NCI-H446 treated with DMSO at 0.1 percent for 48 hours (cell line): ENCODE measurements at places on chromosomes 5 and 9.

DNA sequence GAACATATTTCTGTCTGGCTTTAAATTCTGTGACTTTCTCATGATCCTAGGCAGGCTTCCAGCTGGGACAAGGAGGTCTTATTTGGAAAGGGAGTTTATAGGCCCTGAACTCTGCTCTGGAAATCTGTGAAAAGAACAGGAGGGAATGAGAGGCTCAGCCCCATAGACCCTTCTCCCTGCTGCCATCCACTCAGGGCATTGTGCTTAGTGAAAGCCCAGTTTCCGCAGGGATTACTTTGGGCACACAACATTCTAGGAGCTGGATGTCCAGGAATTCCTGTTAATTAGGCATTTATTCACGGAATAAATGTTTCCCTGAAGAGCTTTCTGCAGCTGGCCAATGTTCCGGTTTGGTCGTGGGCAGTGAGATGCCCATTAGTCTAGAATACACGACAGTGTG, 32.7 kb upstream of the COL15A1 start:
- no peak for DNase-seq

DNA sequence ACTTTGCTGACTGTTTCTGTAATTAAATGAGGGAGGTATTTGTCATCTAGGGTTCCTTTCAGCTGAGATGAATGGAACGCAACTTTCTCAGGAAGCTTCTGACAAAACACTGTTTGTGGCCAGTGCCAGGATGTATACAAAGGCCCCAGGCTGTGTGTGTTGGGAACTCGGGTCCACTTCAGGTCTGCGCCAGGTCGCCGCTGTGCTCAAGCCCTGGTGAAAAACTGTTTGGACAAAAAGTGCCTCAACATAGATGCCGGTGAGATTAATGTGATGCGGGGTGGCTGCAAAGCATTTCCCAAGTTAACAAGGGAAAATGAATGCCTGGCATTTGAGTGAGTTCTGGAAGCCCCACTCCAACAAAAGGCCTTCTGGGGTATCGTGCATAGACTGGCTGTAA, 156.4 kb downstream of the GABBR2 start:
- no peak for DNase-seq

DNA sequence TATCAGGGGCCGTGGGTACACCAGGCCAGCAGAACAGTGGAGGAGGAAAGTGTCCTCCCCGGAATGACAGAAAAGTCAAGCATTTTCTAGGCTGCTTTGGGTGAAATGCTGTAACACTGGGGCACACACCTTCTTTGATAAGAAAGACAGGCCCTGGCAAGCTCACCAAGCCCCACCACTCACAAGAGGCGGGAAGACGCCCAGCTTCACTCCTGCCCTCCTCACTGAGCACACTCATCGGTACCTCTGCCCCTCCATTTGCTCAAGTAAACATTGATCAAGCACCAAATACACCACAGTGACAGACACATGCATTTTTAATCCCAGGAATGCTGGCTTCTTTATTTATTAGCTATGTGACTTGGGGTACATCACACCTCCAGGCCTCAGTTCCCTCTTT, 43.1 kb downstream of the B4GALT1 start:
- no peak for DNase-seq

DNA sequence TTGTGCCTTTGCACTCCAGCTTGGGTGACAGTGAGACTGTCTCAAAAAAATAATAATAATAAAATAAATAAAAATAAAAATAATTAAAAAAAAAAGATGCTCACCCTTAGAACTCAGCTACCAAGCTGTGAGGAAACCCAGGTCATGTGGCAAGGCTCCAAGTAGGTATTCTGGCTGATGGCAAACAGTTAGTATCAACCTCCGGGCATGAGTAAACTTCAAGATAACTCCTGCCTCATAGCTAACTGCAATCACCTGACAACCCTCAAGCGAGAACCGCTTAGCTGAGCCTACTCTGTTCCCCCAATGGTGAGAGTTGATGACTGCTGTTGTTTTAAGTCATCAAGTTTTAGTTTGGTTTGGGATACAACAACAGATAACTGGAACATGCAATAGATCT, 6.1 kb upstream of the SLC44A1 start:
- DNase-seq = no peak

- DNase-seq = no peak
Measured at GRCh38 chr5:75034137-75034739, 18.1 kb downstream of the GCNT4 start.

- DNase-seq = no peak
Measured at GRCh38 chr5:148844433-148845280, 18.2 kb downstream of the ADRB2 start.

DNA sequence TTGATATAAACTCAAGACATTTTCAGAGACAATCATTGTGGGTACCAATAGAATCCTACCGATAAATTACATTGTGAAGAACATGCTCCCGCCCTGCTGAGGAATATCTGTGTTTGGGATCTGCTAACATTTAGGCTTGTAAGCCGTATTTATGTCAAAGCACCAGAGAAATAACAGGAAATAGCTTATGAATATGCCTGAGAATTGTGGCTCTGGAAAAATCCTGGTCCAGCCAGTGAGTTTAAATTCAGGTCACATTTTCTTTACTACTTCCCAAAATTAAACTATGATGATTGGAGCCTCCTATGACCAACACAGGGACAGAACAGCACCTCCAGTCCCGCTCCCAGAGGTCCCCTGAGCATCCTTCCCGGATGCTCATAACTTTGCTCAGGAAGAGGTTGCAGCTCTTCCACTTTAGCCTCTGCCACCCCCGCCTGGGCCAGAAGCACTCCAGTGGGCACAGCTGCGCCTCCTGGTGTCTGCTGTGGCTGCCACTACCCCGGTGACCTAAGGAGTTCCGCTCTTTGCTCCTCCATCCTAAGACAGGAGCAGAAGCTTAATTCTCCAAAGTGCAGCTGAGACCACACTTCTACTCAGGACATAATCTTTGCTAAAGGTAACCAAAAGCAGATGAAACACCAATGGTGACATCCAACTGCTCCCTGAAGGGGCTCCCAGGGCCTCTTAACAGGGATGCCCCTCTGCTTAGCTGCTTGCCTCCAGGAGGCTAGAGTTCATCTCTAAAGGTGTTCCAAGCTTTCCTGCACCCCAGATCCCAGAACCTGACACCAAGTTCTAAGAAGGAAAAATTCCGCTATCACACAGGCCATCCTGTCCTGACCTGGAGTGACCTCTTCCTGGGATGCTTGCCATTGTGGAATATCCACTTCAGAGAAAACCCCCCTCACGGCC, 58.8 kb downstream of the SLC1A1 start:
- no peak for DNase-seq

GRCh38 chr5:87400305-87400899, 12.3 kb downstream of the CCNH start:
- peak; percentile 15 for DNase-seq

GRCh38 chr5:95298651-95299050, 13.8 kb upstream of the MCTP1 start:
- no peak for DNase-seq

- DNase-seq = no peak
Measured at GRCh38 chr5:141121985-141122384, 367 bp downstream of the PCDHB4 start.

GRCh38 chr5:36696059-36696673, 89.8 kb downstream of the SLC1A3 start:
- DNase-seq = no peak

GRCh38 chr9:104074876-104075275, 19.2 kb upstream of the SMC2 start:
- no peak for DNase-seq

- no peak for DNase-seq
Measured at GRCh38 chr5:32100691-32101302, 73.3 kb downstream of the GOLPH3 start.

GRCh38 chr9:128211186-128211980, 8.2 kb downstream of the DNM1 start:
- DNase-seq = no peak

DNA sequence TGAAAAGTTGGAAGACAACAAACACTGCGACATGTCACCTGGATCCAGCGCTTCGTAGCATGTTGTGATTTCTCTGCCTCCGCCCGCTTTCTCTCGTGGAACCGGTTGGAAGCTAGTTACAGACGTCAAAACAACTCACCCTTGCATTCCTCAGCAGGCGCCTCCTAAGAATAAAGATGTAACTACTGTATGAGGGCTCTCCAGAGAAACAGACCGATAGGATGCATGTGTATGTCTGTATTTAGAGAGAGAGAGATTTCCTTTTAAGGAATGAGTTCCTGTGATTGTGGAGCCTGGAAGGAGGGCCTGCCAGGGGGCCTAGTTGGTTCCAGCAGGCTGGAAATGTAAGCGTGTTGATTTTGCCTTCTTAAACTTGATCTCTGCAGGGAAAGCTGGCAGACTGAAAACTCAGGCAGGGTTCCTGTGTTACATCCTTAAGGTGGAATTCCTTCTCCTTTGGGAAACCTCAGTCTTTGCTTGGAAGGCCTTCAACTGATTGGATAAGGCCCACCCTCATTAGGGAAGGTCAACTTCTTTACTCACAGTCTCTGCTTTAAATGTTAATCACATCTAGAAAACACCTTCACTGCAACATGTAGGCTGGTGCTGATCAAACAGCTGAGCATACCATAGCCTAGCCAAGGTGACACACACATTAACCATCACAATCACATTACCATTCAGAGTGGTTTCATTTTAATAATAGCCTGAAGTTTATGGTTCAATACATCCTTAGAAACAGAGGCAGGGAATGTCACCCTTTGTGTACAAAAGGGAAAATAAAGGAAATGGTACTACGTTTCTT, 163.8 kb downstream of the SYK start:
- DNase-seq = no peak

GRCh38 chr9:99201603-99202002, 20.1 kb downstream of the ALG2 start:
- no peak for DNase-seq

- no peak for DNase-seq
Measured at GRCh38 chr9:96567203-96567700, 52.4 kb downstream of the CDC14B start.

DNA sequence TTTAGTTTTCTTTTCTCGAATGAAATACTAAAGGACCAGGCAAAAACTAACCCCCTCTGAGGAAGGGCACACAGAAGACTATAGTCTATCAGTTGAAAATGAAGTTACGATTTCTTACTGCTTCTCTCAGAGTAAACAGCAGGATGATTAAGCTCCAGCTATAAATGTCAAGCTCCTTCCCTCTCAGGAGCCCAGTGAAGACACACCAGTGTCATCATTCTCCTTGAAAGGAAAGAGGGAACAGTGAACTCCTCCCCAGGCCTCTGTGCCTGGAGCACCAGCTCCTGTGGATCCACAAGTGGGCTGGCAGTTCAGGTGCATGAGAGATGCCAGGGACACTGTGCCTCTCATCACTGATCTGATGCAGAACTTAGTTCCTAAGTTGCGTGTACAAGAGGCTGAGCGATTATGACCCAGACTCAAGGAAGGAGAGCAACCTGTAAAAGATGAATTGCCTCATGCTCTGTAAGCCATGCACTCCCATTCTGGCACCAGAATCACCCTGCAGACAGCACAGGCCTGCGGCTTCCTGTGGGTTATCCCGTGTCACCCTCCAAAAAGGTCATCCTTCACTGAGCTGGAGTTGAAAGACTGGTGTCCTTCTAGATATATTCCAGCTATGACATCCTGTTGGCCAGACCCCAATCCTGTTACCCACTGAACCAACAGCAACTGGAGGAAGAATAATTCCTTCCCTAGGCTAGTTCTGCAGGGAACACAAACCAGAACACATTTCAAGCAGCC, 394.0 kb downstream of the SEMA5A start:
- no peak for DNase-seq

- DNase-seq = no peak
Measured at GRCh38 chr9:95192631-95193030, 124.9 kb downstream of the FANCC start.

- DNase-seq = no peak
Measured at GRCh38 chr5:32523625-32524024, 61.7 kb upstream of the SUB1 start.

GRCh38 chr5:33321026-33321425, 119.7 kb upstream of the TARS1 start:
- DNase-seq = no peak

- DNase-seq = peak; percentile 51
Measured at GRCh38 chr5:115349001-115349817, 52.8 kb upstream of the CCDC112 start.

- no peak for DNase-seq
Measured at GRCh38 chr5:149616727-149617285, 35.5 kb downstream of the ARHGEF37 start.

DNA sequence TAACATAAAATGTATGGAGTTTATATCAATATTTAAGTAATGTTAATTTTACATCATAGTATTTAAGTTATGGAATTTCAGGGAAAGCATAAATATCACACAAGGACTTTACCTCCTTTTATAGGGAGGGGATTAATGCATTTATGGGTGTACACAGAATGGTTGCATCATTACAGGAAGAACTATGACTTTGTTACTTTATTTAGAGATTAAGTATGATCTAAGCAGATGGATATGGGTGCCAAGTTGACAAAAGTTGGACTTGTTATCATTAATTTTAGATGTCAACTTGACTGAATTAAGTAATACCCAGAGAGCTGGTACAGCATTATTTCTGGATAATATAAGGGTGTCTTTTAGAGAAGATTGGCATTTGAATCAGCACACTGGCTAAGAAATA, 160.5 kb upstream of the CDH10 start:
- DNase-seq = no peak

DNA sequence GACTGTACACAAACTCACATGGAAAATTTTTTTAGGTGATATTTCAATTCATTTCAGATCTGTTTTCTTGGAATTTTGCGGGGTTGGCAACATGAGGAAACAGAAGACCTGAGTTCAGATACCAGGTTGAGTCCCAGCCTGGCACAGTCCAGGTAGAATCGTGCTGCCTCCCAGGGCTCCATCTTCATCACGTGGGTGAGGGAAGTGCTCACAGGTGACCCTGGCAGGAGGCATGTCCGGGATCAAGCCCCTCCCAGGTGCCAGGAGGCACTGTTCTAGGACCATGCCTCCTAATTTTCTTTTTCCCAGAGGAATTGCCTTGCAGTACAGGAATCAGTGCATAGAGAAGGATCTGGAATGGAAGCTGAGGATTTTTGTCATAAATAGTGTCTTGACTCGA, 318.3 kb upstream of the IRX4 start:
- no peak for DNase-seq

- DNase-seq = peak; percentile 63
Measured at GRCh38 chr5:40797273-40798011, 732 bp downstream of the PRKAA1 start.

- peak; percentile 51 for DNase-seq
Measured at GRCh38 chr5:143074414-143074996, 304.3 kb downstream of the ARHGAP26 start.

DNA sequence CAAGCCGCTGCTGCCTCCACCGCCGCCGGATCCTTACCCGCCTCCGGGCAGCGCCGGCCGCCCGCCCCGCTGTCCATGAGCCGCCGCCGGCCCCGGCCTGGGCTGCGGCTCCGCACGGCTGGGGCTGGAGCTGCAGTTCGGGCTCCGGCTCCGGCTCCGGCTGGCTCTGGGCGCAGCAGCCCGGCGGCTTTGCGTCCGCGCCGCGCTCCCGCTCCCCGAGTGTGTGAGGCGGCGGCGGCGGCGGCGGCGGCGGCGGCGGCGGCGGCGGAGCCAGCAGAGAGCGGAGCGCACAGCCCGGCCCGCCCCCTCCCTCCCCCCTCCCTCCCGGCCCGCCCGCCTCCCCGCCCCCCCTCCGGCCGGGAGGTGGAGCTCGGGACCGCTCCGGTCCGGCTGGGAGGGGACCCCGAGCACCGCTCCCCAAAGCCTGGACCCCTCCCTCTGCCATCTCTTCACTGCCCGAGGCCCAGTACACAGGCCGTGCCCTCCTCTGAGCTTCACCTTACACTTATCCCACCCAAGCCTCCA, at the start of gene PCDH1:
TSS of gene PCDH1 (minus strand) at position 225 of the 525 bp plus-strand sequence. CDS start at position 77, 148 bp downstream.
- DNase-seq = no peak

GRCh38 chr5:165227515-165227914, 1722.1 kb downstream of the MAT2B start:
- DNase-seq = no peak

GRCh38 chr5:59251627-59252026, 641.9 kb downstream of the PDE4D start:
- DNase-seq = no peak
